ENCODE measurements at places on chromosomes 7 and 10.
A peak's percentile ranks its signal among the peaks of the same experiment; 100 is the strongest.

GRCh38 chr7:3092468-3092867, 48.8 kb upstream of the CARD11 start:
- no peaks in the 10 kb centered on the region for H3K27me3 ChIP-seq
- peaks cover 75% of the 10 kb centered on the region for H3K4me1 ChIP-seq
- H3K36me3 ChIP-seq, result no peaks in the 10 kb centered on the region
- peak overlapping the region; percentile 91 for H3K27ac ChIP-seq
- DNase-seq, result peak; percentile 74

- no peak for DNase-seq
- peaks cover 60% of the 10 kb centered on the region for H3K4me1 ChIP-seq
- no peaks in the 10 kb centered on the region for H3K36me3 ChIP-seq
- H3K4me3 ChIP-seq, result no peak overlapping the region
- H3K27ac ChIP-seq, result peak overlapping the region; percentile 69
These were observed 5.8 kb upstream of the UPP1 start for GRCh38 chr7:48083114-48083830.

- H3K4me3 ChIP-seq, result no peak overlapping the region
- peaks cover 3% of the 10 kb centered on the region for H3K27me3 ChIP-seq
- H3K36me3 ChIP-seq, result no peaks in the 10 kb centered on the region
- H3K27ac ChIP-seq, result no peak overlapping the region
- H3K4me1 ChIP-seq, result peaks cover 2% of the 10 kb centered on the region
These were observed 873.2 kb downstream of the GATA3 start for GRCh38 chr10:8927705-8928104.

- H3K36me3 ChIP-seq, result no peaks in the 10 kb centered on the region
- H3K27me3 ChIP-seq, result no peaks in the 10 kb centered on the region
- H3K4me1 ChIP-seq, result peaks cover 11% of the 10 kb centered on the region
- DNase-seq, result no peak
- no peak within 1 kb of the TSS for H3K4me3 ChIP-seq
These were observed at the start of gene MACC1 for GRCh38 chr7:20217193-20217948. Gene MACC1 (minus strand): TSS chr7:20217384. CDS start chr7:20161862, 55,522 bp downstream.

- peaks cover 10% of the 10 kb centered on the region for H3K4me1 ChIP-seq
- no peak overlapping the region for H3K4me3 ChIP-seq
- DNase-seq, result peak; percentile 33
- H3K27me3 ChIP-seq, result peaks cover 73% of the 10 kb centered on the region
- no peaks in the 10 kb centered on the region for H3K36me3 ChIP-seq
- no peak overlapping the region for H3K27ac ChIP-seq
These were observed 820 bp upstream of the NRG3 start for GRCh38 chr10:81873932-81874816.

DNA sequence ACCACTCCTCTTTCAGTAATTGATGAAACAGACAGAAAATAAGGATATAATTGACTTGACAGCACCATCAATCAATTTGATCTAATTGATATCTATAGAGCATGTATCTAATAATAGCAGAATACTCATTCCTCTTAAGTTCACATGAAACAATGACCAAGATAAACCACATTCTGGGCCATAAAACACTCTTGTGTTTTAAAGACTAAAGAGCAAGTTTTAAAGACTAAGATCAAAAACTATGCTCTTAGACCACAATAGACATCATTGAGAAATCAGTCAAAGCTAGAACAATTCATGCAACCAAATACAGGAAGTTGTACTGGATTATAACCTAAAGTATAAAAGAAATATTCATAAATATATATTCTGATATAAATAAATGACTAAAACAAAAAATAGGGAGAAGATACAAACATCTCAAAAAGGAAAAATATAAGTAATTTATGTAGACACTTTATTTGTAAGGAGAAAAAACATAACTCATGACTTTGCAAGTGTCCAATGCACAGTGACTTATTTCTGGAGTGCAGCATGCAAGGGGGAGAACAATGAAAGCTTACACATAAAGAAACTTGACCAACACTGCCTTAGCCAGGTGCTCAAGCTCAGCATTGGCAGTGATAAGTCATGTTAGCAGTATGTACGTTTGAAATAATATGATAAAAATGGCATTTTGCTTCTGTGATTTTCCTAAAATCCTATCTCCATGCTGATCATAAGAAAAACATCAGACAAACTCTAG, 312.7 kb upstream of the IGFBP3 start:
- no peaks in the 10 kb centered on the region for H3K4me1 ChIP-seq
- no peak overlapping the region for H3K27ac ChIP-seq
- DNase-seq, result no peak

DNA sequence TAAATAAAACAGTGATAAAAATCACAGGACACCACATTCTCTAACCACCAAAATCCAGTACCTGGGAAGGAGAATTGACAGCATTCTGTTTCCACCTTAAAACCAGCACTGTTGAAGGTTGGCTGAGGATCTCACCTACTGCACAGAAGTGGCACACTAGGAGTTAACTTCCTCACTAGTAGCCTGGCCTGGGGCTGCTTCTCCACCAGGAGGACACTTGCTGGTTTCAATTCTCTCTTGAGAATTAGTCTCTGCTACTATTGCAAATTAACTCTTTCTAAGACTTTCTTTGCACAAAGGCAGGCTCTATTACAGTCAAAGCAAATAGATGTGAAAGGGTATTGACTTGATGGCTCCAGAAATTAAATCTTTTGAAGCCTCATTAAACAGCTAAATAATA, 2.3 kb upstream of the CTTNBP2 start:
- H3K4me1 ChIP-seq, result peaks cover 19% of the 10 kb centered on the region
- no peak overlapping the region for H3K4me3 ChIP-seq
- no peak for DNase-seq
- H3K27ac ChIP-seq, result no peak overlapping the region
- peaks cover 54% of the 10 kb centered on the region for H3K27me3 ChIP-seq
- H3K36me3 ChIP-seq, result no peaks in the 10 kb centered on the region

DNA sequence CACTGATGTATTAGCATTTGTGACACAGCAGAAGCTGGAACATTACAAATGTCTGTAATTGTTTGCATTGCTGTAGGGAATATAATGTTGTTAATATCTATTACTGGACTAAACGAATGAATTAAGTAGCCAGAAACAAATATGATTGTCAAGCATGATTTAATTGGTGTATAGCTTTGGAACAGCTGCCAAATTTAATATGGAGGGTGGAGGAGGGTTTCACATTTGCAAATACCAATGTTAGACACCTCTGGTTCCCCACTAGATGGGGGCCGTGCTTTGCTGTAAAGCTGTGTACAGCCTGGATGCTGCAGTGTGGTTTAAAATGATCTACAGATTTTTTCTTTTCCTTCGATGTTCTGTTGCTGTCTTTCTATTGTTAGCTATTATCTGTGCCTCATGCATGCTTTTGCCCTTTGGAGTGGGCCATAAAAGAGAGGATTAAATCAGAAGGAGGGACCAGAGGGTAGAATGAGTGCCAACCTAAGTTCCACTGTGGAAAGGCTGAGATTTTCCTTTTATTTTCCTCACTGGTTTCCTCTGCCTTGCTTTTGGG, 23.1 kb downstream of the DNAJB9 start:
- no peaks in the 10 kb centered on the region for H3K36me3 ChIP-seq
- DNase-seq, result no peak
- no peak overlapping the region for H3K4me3 ChIP-seq
- no peaks in the 10 kb centered on the region for H3K4me1 ChIP-seq

- no peak for DNase-seq
- H3K27me3 ChIP-seq, result no peaks in the 10 kb centered on the region
- no peak overlapping the region for H3K4me3 ChIP-seq
These were observed 526.1 kb downstream of the CALN1 start for GRCh38 chr7:71886046-71886445.

- no peaks in the 10 kb centered on the region for H3K27me3 ChIP-seq
- H3K27ac ChIP-seq, result peak overlapping the region; percentile 88
- no peak for DNase-seq
- peaks cover 27% of the 10 kb centered on the region for H3K4me1 ChIP-seq
These were observed 127.1 kb upstream of the AOAH start for GRCh38 chr7:36851382-36851781.

GRCh38 chr7:101124376-101125056, 2.4 kb upstream of the SERPINE1 start:
- H3K4me3 ChIP-seq, result no peak overlapping the region
- DNase-seq, result no peak
- no peak overlapping the region for H3K27ac ChIP-seq
- H3K27me3 ChIP-seq, result peaks cover 70% of the 10 kb centered on the region

DNA sequence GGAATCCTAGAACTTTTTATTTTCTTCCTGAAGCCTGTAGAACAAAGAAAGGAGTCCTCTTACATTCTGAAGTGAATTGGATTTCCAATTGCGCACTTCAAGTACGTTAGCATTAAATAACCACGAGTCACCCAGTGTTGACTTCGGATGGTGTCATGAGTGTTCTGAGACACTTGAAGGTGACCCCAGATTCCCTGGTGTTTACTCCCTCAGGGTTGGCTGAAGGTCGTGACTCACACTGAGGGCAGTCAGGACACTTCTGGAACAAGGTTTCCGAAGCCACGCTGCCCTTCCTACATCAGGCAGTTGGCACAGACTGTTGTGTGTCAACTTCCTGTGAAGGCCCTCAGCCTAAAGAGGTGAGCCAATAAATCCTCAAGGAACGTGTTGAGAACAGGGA, 186.6 kb upstream of the CELF2 start:
- H3K36me3 ChIP-seq, result no peaks in the 10 kb centered on the region
- H3K27ac ChIP-seq, result no peak overlapping the region
- no peaks in the 10 kb centered on the region for H3K4me1 ChIP-seq

DNA sequence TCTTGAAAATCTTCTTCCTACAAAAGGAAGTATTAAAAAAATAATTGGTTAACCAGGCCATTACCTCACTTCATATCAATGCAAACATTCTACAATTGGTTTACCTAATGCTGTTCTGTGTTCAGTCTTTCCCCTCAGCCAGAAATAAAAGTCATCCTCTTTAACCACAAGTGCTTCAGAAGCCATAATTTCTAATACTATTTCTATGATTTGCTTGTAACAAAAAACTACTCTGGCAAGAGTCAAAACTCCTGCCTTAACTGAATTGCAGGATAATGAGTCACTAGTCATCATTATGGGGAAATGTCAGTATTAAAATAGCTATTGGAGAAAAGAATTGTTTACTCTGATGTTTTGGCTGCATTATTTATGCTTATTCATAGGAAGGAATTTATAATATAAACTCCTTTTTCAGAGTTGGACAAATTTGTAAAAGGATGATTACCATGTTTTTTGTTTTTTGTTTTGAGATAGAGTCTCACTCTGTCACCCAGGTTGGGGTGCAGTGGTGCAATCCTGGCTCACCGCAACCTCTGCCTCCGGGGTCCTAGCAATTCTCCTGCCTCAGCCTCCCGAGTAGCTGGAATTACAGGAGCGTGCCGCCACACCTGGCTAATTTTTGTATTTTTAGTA, 55.5 kb upstream of the ODAD2 start:
- H3K27me3 ChIP-seq, result no peaks in the 10 kb centered on the region
- H3K4me3 ChIP-seq, result no peak overlapping the region
- no peak overlapping the region for H3K27ac ChIP-seq
- DNase-seq, result no peak
- H3K4me1 ChIP-seq, result no peaks in the 10 kb centered on the region

- DNase-seq, result peak; percentile 90
- H3K4me1 ChIP-seq, result peaks cover 39% of the 10 kb centered on the region
- no peaks in the 10 kb centered on the region for H3K27me3 ChIP-seq
- H3K36me3 ChIP-seq, result peaks cover 59% of the 10 kb centered on the region
These were observed at the start of gene CHCHD2 for GRCh38 chr7:56106108-56107073. Gene CHCHD2 (minus strand): TSS chr7:56106476. CDS start chr7:56106413, 63 bp downstream.

GRCh38 chr7:141452911-141453310, 98.3 kb upstream of the AGK start:
- H3K27ac ChIP-seq, result peak overlapping the region; percentile 27
- no peak for DNase-seq
- H3K4me1 ChIP-seq, result peaks cover 2% of the 10 kb centered on the region

- no peak overlapping the region for H3K4me3 ChIP-seq
- H3K27ac ChIP-seq, result no peak overlapping the region
- no peak for DNase-seq
- peaks cover 52% of the 10 kb centered on the region for H3K27me3 ChIP-seq
- H3K4me1 ChIP-seq, result peaks cover 2% of the 10 kb centered on the region
These were observed 52.6 kb upstream of the HECTD2 start for GRCh38 chr10:91357497-91357896.

DNA sequence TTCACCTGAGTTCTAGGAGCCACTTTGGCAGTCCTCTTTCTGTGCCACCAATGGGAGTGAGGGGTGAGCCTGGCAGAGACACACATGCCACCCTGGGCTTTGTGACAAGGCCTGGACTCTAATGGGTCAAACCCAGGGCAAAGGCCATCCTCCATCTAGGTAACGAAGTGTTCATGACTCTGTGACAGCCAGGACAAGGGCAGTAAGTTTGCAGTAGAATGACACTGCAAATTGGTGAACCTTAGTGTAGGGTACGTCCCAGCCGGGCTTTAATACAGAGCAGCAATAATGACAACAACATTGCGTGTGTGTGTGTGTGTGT, 43.3 kb downstream of the PAPSS2 start:
- no peaks in the 10 kb centered on the region for H3K36me3 ChIP-seq
- DNase-seq, result no peak
- H3K4me1 ChIP-seq, result no peaks in the 10 kb centered on the region
- H3K27me3 ChIP-seq, result peaks cover 8% of the 10 kb centered on the region
- no peak overlapping the region for H3K27ac ChIP-seq

DNA sequence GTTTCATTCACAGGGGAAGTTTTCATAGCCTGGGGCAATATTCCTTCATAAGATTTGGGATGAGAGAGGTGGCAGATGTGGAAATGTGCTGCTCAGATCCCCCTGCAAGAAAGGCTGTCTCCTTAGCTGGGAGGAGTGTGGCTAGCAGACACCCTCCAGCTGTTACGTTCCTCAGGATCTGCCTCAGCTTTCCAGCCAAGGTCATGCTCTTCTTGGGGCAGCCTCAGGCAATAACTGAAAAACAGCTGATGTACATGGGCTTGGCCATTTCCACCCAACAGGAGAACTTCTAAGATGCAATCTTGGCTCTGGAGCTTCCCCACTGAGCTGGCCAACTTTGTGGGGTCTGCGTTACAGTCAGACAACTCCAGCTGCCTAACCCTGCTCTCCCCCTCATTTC, 51.3 kb upstream of the SEPTIN7 start:
- H3K36me3 ChIP-seq, result no peaks in the 10 kb centered on the region
- no peak overlapping the region for H3K4me3 ChIP-seq
- no peaks in the 10 kb centered on the region for H3K4me1 ChIP-seq
- no peaks in the 10 kb centered on the region for H3K27me3 ChIP-seq
- H3K27ac ChIP-seq, result no peak overlapping the region
- no peak for DNase-seq

DNA sequence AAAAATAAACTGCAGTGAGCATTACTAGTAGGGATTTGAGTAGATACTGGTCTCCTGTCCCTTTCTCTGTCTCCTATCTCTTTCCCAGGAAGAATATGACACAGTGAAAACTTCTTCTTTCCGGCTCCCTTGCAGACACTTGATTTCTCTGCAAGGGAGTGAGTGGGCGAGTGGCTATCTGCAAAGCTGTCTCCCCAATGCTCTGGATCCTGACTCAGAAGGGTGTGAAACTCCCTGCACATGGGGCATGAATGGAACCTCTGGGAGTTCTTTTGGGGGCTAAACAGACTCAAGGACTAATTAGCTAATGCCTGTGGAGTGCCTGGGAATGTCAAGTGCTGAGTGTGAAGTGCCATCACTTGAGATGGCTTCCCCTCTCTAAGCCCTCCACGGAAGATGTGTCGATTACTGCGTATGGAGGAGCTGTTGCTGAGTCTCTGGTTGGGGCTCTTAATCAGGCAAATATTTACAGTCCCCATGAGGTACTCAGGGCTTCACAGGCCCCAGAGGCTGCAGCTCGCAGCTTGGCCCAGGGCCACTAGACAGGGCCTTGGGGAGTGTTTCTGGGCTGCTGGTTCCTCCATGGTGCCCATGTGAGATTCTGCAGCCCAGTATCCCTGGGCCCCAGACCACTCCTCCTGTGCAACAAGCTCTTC, 139.8 kb downstream of the RPS24 start:
- no peaks in the 10 kb centered on the region for H3K36me3 ChIP-seq
- DNase-seq, result no peak
- no peak overlapping the region for H3K27ac ChIP-seq
- H3K27me3 ChIP-seq, result no peaks in the 10 kb centered on the region
- no peaks in the 10 kb centered on the region for H3K4me1 ChIP-seq
- no peak overlapping the region for H3K4me3 ChIP-seq
